HS-5 (cell line): ENCODE measurements at places on chromosomes 12 and 14.

GRCh38 chr12:122413516-122414404, 8.7 kb downstream of the CLIP1 start:
- no peak for DNase-seq

DNA sequence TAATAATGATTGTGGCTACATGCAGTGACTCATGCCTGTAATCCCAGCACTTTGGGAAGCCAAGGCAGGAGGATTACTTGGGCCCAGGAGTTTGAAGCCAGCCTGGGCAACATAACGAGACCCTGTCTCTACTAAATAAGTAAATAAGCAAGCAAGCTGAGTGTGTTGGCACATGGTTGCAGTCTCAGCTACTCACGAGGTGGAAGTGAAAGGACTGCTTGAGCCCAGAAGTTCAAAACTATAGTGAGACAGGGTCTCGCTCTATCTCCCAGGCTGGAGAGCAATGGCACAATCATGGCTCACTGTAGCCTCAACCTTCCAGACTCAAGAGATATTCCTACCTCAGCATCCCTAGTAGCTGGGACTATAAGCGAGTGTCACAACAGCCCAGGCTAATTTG, 64.7 kb downstream of the RPS6KA5 start:
- DNase-seq: no peak

GRCh38 chr14:96631030-96631429, 128.8 kb downstream of the PAPOLA start:
- no peak for DNase-seq

- DNase-seq: no peak
Observed at GRCh38 chr12:105547786-105548185, 217.3 kb downstream of the C12orf75 start.

- no peak for DNase-seq
Observed at GRCh38 chr12:562634-563033, 100.6 kb downstream of the NINJ2 start.

DNA sequence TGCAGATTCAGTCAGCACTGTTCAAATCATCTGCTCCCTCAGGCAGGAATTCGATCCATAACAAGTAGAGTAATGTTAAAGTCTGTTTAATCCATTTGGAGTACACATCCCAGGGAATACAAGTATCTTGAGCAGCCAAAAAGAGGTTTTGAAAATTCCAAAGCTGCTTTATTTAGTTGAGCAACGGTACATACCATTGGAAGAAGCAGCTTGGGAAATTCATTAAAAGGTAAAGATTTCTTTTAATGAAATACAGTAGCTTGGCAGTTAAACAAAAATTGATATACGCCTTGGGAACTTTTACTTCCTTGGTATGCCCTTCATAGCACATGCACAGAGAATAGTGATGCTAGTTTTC, 153.8 kb downstream of the LRIG3 start:
- no peak for DNase-seq

- DNase-seq: no peak
Observed at GRCh38 chr14:21257394-21257909, 11.8 kb downstream of the HNRNPC start.

DNA sequence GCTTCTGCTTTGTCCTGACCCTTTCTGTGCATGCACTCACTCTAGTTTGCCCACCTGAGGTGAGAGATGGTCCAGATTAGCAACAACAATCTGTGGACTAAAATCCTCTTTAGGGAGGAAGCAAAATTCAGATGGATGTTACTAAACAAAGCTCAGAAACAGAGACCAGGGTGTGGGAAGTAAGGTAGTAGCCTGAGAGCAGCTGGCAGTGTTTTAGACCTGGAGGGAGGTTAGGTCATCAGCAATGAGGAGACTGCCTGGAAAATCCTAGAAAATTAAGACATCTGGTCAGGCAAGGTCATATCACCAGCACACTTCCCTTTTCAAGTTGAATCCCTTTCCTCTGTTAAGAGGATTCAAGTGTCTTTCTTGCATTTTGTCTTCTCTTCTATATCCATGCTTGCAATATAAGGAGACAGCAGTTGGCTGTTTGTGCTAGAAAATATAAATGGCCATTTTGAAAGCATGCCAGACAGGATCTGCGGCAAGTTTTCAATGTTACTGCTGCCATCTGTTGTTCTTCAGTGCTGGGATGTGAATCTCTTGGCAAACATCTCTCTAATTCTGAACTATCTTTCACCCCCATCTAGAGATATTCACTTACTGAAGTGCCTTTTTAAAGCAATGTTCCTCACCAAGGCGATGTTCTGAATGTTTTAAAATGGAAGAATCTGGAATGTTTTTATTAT, 266.4 kb downstream of the NAV3 start:
- no peak for DNase-seq

- no peak for DNase-seq
Observed at GRCh38 chr14:30305346-30305745, 253.6 kb upstream of the G2E3 start.

DNA sequence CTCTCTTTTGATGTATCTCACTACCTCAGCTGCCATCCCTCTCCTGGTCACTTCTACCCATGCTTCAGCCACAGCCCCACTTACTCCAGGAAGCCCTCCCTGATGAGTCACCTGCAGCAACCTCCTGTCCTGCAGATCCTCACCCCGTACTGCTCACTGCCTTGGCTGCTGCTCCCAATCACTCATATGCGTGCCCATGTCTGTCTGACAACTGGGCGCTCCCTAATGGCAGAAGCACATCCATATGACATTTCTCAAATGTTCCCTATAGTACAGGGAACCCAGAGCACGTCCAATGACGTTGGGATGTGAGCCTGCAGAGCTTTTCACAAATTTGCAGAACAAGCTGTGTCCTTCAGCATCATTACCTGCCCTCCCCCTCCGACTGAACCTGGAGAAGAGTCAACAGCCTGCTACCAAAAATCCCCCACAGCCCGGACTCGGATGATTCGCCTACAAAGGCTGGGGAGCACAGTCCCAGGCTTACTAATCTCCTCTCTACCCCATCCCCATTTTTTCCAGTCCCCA, 90.0 kb downstream of the SINHCAF start:
- DNase-seq: no peak

- no peak for DNase-seq
Observed at GRCh38 chr14:60184146-60184904, 19.1 kb upstream of the DHRS7 start.

DNA sequence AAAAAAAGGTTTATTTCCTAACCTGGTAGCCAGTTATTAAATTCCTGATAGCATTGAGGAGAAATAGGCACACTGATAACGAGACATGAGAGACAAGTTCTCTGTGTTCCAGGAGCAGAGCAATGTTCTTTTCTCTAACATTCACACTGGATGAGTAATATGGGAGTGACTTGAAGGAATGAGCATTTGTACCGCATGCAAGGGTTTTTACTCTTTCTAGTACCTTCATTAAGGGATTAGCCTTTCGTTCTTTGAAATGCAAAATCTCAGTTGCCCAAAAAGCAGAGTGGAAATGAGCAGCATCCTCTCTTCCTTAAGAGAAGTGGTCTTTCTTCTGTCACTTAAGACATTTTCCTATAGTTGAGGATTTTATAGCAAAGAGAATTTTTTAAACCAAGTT, 54.7 kb downstream of the FGD4 start:
- DNase-seq: no peak
